ENCODE measurements at places on chromosomes 2 and 18.

DNA sequence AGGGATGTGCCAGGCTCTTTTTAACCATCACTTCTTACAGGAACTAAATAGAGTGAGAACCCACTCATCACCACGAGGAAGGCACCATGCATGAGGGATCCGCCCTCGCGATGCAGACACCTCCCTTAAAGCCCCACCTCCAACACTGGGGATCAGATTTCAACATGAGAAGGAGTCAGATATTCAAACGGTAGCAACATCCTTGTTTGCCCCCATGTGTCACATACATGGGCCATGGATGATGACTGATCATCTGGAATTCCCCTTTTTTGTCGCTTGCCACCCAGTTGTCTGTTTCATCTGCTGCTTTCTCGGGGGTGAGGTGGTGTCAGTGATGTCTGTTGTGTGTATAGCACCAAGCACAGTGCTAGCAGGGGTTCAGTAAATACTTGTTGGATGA, 57.9 kb downstream of the NCK2 start:
- DNase-seq: peak; percentile 88

GRCh38 chr2:5673145-5674025, 18.8 kb upstream of the SOX11 start:
- no peak for DNase-seq

DNA sequence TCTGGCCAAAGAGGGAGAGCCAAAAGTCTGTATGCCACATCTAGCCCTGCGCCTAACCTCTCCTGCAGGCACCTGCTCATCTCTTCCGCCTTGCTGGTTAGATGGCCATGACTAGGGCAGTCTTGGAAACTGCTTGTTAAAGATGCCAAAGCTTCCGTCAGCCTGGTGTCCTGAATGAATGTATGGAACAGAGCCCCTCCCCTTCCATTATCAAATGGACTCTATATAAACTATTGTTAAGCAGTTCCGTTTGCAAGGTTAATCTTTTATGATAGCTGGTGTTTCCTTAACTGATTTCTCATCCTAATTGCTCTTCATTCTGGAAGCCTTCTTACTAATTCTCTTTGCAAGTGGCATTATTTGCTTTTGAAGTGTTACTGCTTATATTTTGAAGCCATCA, 87.1 kb downstream of the ATP9B start:
- no peak for DNase-seq

DNA sequence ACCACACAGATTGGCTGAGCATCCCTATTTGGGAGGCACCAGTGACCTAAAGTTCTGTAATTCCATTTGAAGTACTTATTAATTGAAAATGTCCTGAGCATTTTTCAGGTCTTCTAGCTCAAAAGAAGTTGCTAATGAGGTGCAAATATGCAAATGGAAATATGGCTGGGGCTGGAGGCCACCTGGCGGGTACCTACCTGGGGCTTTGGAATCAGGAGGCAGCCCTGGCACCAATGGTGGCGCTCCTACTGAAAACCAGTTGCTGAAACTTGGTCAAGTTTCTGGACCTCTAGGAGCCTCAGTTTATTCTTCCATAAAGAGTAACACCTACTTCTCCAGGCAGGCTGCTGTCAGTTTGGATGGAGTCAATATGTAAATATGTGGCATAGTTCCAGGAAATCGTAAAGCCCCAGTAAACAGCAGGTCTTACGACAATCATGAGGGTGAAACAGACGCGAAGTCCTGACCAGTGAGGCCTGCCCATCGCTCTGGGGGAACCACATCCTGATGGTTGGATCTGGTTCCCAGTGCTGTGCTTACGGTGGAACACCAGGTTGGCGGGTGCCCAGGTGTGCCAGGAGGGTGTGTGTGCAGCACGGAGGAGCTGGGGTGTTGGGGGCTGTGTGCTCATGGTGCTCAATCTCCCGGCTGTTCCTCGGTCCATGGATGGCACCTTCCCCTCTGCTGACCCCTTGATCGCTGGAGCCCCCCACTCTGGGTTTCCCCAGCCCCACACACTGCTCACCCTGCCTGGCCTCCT, 186.1 kb downstream of the TWIST2 start:
- no peak for DNase-seq

GRCh38 chr2:118774458-118775133, 72.9 kb downstream of the EN1 start:
- DNase-seq: no peak

DNA sequence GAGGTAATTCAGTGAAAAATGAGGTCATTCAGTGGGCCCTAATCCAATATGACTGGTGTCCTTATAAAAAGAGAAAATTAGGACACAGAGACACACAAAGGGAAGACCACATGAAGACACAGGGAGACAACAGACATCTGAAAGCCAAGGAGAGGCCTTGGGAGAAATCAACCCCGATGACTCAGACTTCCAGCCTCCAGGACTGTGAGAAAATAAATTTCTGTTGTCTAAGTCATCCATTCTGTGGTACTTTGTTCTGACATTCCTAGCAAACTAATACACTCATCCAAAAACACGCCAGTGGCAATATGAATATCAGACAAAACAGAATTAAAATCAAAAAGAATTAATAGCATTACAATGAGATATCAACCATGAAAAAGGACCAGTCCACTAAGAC, 303.7 kb downstream of the SS18 start:
- no peak for DNase-seq

GRCh38 chr2:181900007-181900651, 8.6 kb downstream of the ITPRID2 start:
- no peak for DNase-seq

DNA sequence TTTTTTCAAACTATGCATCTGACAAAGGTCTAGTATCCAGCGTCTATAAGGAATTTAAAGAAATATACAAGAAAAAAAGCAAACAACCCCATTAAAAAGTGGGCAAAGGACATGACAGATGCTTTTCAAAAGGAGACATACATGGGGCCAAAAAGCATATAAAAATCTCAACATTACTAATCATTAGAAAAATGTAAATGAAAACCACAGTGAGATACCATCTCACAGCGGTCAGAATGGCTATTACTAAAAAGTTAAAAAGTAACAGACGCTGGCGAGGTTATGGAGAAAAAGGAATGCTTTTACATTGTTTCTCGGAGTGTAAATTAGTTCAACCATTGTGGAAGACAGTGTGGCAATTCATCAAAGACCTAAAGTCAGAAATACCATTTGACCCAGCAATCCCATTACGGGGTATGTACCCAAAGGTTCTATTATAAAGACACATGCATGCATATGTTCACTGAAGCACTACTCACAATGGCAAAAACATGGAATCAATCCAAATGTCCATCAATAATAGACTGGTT, 643.1 kb upstream of the LRRTM1 start:
- no peak for DNase-seq

DNA sequence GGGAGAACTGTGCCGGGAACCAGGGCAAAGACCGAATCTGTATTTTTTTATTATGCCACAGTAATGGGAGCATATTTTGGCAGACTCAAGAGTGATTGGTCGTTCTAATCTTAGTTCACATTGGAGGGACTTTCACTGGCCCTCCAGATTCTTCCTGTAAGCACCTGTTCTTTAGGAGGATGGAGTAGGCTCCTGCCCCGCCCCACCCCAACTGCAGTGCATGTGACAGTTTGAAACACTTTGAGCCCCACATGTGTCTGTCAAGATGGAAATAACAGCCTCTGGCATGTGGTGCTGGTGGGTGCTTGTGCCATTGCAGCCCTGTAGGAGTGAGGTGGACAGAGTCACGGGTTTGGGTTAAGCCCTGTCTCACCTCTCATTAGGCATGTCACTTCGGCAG, 43.3 kb upstream of the TXNDC2 start:
- DNase-seq: no peak

DNA sequence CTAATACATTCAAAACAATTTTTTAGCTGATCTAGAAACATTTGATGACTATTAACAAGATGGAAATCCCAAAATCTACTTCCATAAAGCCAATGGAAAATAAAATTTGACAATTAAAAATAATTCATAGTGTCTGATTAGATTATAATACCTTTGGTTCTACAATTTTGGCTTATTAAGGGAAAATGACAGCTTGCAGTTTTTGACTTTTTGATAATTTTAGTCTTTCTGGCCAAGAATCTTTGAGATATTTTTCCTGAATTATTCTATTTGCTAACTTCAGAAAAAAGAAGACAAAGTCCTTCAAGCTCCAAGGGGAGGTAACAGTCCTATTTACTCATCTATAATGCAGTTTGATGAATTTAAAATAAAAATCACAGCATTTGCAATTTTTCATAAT, 39.6 kb downstream of the MSH6 start:
- no peak for DNase-seq

- no peak for DNase-seq
These were observed 346.6 kb upstream of the PKDCC start for GRCh38 chr2:41701231-41701630.

DNA sequence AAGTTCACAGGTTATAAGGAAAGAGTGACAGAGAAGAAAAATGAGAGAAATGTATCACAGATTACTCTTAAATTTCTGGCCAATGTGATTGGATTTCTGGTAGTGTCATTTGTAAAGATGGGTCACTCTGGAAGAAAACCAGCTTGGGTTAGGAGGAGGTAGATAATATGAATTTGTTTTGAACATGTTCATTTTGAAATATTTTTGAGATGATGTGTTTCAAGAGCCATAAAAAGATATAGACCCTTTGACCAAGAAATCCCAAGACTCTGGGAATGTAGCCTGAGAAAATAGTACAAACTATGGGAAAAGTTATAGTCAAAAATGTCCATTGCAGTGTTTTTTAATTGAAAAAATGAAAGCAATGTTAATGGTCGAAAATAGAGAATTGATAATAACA, 70.7 kb downstream of the CALCRL start:
- DNase-seq: no peak

DNA sequence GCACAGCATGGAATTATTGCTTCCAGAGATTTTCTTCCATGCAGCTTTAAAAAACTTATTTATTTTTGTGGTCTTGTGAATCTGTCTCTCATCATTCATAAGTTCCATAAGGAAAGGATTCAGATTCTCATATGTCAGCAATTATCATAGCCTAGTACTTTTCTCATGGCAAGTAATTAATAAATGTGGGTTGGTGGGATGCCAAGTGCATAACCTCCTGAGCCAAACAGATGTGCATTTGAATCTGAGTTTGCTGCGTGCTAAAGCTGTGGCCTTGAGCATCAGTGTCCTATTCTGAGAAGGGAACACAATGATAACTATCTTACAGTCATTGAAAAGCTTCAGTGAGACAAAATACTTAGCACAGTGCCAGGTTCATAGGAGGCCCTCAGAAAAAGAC, 331.9 kb downstream of the PDE11A start:
- DNase-seq: no peak

- DNase-seq: no peak
These were observed 53.6 kb upstream of the PKDCC start for GRCh38 chr2:41994233-41994637.

GRCh38 chr2:161147856-161148255, 12.4 kb upstream of the TANK start:
- no peak for DNase-seq

DNA sequence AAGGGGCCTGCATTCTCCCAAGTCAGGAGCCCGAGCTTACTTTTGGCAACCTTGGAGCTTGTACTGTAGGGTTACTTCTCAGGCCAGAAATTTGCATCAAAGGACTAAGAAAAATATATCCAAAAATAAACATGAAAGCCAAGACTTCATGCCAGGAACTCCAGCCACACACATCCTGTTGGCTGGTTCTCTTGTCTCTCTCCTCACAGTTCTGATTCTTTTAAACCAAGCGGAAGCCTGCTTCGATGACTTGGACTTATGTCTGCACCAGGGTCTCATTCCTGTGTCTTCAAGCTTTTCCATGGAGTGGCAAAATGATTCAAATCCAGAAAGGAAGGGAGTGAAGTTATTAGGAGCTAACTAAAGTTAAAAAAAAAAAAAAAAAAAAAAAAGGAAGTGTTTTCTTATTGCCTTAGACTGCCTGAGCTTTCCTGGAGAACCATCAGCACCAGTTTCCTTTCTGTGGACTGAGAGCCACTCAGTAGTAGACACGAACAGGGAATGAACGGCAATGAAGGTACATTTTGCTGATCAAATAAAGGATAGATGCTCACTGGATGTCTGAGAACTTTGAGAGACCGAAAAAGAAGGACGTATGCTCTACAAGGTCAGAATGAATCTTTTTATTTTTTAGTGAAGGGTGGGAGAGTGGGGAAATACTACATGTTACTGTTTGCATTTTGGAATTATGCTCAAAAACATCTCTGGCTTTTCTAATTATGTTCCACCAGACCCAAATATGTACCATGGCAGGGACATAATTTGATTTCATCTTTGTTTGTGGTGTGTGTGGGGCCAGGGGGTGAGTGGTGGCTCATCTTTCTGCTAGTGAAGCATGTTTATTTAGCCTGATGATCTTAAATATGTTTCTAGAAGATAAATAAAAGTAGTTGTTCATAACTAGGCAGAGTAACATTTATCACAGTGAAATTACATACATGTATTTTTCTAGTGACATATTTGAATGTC, 86.0 kb downstream of the RAPGEF4 start:
- no peak for DNase-seq

- DNase-seq: no peak
These were observed 89.0 kb downstream of the TMEM18 start for GRCh38 chr2:588074-588645.

DNA sequence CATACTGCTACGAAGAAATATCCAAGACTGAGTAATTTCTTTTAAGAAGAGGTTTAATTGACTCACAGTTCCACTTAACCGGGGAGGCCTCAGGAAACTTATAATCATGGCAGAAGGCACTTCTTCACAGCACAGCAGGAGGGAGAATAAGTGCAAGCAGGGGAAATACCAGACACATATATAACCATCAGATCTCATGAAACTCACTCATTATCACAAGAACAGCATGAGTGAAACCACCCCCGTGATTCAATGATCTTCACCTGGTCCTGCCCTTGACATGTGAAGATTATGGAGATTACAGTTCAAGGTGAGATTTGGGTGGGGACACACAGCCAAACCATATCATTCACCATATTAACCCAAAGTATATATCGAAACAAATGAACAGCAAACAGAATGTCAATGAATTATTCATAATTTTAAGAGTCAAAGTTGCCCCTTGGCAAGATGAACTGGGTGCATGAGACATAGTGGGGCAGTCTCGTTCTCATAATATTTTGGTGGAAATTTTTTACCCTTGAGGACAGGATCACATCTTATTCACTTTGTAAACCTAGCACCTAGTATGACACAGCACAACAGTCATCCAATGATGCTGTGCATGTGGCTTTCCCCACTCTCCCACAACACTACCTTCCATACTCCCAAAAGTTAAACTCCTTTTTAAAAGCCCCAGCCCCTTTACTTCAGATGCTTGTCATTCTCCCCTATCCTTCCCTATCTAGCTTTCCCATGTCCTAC, 425.3 kb downstream of the ZEB2 start:
- no peak for DNase-seq

DNA sequence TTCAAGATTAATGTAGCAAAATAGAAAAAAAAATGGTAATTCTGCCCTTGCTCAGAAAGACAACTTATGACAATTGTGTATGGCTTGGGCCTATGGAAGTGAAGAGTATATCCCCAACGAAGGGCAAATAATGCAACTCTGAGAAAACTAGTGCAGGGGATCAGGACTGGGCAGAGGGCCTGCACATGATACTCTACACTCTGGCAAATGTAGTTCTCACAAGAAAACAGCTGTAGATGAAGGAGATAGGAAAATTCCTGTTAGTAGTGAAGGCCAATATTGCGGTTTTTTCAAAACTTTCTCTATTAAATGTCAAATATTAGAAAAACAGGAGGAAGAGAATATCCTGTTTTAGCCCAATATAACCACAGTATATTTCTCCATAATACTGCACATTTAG, 77.8 kb downstream of the SCN9A start:
- DNase-seq: no peak

GRCh38 chr2:159550231-159550630, 66.1 kb downstream of the BAZ2B start:
- DNase-seq: no peak
